Renal pelvis (tissue), 12 donors: ENCODE measurements at places on chromosomes 3 and 15. TPM values are rescaled to one million over a fixed set of nuclear protein-coding genes. Genes with fewer than 3 reads are reported as not detected.

DNA sequence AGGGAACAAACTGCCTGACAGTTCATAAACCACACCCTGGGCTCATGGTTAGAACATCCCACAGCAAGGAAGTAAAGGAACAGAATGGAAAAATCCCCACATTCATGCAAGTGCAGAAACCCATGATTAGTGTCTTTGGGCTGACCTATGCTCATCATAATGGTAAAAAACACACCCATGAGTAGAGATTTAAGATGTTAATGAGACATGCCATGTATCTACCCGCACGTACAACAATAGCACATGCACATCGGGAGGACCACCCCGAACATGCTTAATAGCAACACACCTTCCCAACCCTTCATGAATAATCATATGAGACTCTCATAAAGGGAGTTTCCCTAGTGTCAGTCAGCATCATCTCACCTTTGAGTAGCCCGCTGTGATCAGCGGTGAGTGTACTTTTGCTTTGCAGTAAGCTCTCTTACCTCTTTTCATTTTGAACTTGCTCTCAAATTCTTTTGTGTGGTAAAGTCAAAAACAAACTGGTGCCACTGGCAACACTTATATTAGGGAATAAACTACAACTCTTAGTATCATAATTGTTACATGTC is 23.2 kb downstream of the ZBED2 start:
- no peak for DNase-seq

DNA sequence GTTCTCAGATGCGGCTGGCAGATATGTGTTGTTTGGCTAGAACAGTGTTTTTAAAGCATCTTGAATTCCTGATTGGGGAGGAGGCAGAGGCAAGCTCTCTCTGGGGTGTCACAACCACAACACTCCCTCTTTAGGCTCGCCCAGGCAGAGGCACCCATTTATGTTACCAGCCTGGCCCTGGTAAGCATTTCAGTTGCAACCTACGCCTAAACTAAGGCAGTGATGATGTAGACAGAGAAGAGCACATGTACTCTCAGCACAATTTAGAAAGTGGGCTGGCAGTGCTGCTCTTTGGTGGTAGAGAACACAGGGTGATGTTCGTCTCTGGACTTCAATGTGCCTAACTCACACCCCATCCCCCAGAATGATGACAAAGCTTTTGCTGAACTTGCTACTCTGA is 41.2 kb upstream of the TJP1 start:
- no peak for DNase-seq

GRCh38 chr3:186060222-186060621 is 48.7 kb downstream of the ETV5 start:
- no peak for DNase-seq

DNA sequence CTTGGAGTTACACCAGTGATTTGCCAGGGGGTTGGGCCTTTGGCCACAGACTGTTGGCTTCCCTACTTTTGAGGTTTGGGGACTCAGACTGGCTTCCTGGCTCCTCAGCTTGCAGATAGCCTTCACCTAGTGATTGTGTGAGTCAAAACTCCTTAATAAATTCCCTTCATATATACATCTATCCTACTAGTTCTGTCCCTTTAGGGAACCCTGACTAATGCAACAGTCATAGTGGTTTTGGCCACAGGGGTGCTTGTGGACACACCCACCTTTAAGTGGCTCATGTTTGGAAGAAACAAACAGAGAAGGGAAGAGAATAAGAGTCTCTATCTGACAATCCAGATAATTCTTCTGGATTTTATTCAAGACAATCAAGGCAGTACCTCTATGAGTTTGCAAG is 457.7 kb downstream of the EPHA3 start:
- DNase-seq = no peak

GRCh38 chr3:141686466-141687291 is 51.4 kb upstream of the RNF7 start:
- DNase-seq = no peak

GRCh38 chr3:182814419-182815062 is 21.2 kb downstream of the ATP11B start:
- no peak for DNase-seq

DNA sequence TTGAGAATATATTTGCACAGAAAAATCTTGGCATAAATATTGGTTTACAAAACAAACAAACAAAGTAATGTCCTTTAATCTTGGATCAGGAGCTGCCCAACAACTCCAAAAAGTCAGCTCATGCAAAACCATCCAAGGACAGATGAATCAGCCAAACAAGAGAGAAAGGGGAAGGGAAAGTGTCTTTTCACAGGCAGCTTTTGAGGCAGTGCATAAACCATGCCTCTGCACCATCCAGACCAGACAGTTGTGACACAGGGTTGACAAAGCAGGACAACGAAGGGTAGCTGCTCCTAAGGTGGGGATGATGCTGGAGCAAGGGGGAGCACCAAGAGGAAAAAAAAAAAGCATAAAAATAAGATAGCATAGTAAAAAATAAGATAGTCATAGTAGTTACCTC is 8.7 kb downstream of the CD86 start:
- DNase-seq = no peak

HRG gene
- 2.4 TPM for polyA plus RNA-seq

ALG3 gene
- 41.7 TPM for polyA plus RNA-seq

CPNE9 gene
- polyA plus RNA-seq = 0.27 TPM

CCNB2 gene
- polyA plus RNA-seq = 50.2 TPM

DNAJC19 gene
- 68.2 TPM for polyA plus RNA-seq
